IPS DF 6.9 (cell line): ENCODE measurements at places on chromosomes 1 and 21.

GRCh38 chr1:52907068-52907811, 14.3 kb downstream of the ECHDC2 start:
- H3K4me1 ChIP-seq = peaks cover 4% of the 10 kb centered on the region
- H3K27ac ChIP-seq = no peak overlapping the region
- no peak overlapping the region for H3K4me3 ChIP-seq

GRCh38 chr1:228734881-228735801, at the start of gene RHOU:
TSS of gene RHOU (plus strand) at chr1:228735479. CDS start at chr1:228735743, 264 bp downstream.
- H3K4me1 ChIP-seq = no peaks in the 10 kb centered on the region; the same call in 1 of the 2 replicates
- no peaks in the 10 kb centered on the region for H3K36me3 ChIP-seq
- no peak for DNase-seq

DNA sequence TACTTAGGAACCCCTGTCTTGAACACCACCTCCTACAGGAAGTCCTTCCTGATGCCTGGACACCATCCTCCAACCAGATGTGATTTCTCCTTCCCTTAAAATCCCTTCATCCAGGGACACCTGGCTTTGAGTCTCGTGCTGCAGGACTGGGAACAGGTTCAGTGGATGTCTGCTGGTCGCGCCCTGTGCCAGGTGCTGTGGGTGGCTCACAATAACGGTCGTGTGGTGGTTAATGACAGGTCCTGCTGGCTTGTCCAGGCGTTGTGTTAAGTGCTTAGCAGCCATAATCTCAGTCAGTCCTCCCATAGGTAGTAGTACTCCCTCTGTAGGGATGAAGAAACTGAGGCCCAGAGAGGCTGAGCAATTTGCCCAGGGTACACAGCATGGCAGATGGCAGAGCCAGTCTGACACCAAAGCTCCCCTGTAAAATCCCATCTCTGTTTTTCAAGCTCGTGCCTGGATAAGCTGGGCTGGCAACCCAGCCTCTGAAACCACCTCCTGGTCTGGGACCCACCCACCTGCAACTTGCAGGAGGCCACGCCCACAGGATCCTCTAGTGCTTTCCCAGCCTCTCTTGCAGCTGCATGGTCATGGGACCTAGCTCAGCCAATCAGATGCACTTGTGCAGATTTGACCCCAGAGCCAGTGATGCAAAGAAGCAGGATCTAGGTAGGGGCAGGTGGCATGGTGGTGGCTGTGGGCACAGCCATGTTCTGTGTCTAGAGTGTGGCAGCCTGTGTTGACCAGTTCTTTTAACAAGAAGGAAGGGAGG, 106.0 kb upstream of the IFFO2 start:
- no peak overlapping the region for H3K27ac ChIP-seq
- no peak overlapping the region for H3K4me3 ChIP-seq
- H3K36me3 ChIP-seq = no peaks in the 10 kb centered on the region
- no peaks in the 10 kb centered on the region for H3K27me3 ChIP-seq

DNA sequence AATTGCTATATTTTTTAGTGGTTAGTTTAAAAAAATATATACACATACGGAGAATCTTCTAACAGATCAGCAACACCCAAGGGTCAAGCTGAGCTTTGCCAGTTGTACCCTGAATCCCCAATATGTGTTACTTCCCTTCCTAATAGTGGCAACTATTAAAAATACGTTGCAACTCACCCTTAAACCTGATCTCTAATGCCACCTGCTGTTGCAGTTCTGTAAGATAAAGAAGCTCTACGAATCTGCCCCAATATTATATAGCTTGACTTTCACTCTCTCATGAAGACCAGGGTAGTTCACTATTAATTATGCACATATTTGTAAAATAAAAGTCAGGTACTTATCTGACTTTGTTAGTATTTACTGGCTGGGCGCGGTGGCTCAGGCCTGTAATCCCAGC, 58.4 kb downstream of the ASH1L start:
- no peaks in the 10 kb centered on the region for H3K36me3 ChIP-seq
- no peaks in the 10 kb centered on the region for H3K4me1 ChIP-seq
- no peak overlapping the region for H3K4me3 ChIP-seq
- DNase-seq = no peak
- no peak overlapping the region for H3K27ac ChIP-seq

DNA sequence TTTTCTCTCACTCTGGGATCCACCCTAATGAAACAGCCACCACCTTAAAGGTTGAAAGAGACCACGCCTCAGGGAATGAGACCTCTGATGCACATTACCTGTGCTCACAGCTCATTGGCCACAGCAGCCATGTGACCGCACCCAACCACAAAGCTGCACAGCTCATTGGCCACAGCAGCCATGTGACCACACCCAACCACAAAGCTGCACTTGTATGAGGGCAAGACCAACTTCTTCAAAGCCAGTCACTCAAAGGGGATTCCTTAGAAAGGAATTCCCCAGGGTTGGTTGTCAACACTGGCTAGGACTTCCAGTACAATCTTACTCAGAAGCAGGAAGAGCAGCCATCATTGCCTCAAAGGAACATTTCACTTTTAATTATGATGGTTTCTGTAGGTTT, 43.6 kb upstream of the PDE9A start:
- no peaks in the 10 kb centered on the region for H3K36me3 ChIP-seq
- DNase-seq = no peak
- no peak overlapping the region for H3K4me3 ChIP-seq

DNA sequence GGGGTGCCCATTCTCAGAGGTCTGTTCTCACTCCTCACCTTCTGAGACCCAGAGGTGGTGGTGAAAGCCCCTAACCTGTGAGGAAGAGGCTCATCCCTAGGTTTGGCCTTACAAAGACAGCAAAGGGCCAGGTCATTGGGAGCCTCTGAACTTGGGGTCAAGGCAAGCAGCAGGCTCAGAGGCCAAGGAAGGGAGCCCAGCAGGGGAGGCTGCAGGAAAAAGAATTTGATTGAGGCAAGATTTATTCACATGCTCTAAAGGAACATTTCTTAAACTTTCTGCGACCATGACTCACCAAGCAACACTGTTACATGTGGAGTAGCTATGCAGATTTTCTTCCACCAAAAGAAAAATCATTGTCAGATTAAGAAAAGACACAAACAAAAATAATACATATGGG, 132.5 kb upstream of the SYT6 start:
- no peak for DNase-seq
- H3K27ac ChIP-seq = no peak overlapping the region
- H3K27me3 ChIP-seq = no peaks in the 10 kb centered on the region
- no peaks in the 10 kb centered on the region for H3K4me1 ChIP-seq
- no peaks in the 10 kb centered on the region for H3K36me3 ChIP-seq

DNA sequence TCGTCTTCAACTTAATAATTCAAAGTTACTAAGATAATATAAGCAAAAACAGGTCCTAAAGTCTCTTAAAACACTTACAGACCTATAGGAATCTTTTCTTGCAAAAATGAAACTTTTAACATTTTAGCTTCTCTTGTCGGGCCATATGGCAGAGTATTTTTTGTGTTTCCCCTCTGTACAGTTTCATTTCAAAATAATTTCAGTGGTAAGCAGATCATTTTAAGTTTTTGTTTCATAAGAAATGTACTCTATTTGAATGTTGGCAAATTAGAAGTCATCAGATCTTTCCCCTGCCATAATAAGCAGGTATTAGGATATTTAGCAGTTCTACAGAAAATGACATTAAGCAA, 37.9 kb downstream of the RGL1 start:
- no peaks in the 10 kb centered on the region for H3K4me1 ChIP-seq
- H3K27ac ChIP-seq = no peak overlapping the region
- no peak for DNase-seq
- H3K36me3 ChIP-seq = no peaks in the 10 kb centered on the region
- H3K4me3 ChIP-seq = no peak overlapping the region
- H3K27me3 ChIP-seq = no peaks in the 10 kb centered on the region

DNA sequence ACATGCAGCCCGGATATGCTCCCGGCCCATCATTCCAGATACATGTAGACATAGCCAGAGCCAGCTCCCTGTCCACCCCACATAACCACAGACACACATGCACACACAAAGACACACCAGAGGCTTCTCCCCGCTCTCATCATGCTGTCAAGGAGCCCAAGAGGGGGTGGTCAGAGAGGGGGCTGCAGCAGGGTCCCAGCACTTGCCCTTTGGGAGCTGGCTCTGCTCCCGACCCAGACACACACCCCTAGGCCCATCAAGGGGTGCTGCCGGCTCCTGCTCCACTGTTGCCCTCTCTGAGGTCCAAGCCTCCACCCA, 2.6 kb downstream of the PTAFR start:
- H3K27me3 ChIP-seq = no peaks in the 10 kb centered on the region
- no peak overlapping the region for H3K27ac ChIP-seq
- no peaks in the 10 kb centered on the region for H3K4me1 ChIP-seq
- DNase-seq = no peak

DNA sequence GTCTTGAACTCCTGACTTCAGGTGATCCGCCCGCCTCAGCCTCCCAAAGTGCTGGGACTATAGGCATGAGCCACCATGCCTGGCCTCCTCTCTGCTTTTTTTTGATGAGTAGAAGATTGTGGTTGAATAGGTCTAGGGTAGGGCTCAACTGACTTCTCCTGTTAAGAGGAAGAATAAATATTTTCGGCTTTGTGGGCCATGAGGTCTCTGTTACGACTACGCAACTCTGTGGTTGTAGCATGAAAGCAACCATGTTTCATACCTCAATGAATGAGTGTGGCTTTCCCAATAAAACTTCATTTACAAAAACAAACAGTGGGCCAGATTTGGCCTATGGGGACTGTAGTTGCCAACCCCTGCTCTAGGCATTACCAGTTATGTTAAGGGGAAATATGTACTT, 67.8 kb downstream of the NID1 start:
- H3K27ac ChIP-seq = no peak overlapping the region
- H3K4me1 ChIP-seq = no peaks in the 10 kb centered on the region
- no peak for DNase-seq
- H3K4me3 ChIP-seq = no peak overlapping the region

DNA sequence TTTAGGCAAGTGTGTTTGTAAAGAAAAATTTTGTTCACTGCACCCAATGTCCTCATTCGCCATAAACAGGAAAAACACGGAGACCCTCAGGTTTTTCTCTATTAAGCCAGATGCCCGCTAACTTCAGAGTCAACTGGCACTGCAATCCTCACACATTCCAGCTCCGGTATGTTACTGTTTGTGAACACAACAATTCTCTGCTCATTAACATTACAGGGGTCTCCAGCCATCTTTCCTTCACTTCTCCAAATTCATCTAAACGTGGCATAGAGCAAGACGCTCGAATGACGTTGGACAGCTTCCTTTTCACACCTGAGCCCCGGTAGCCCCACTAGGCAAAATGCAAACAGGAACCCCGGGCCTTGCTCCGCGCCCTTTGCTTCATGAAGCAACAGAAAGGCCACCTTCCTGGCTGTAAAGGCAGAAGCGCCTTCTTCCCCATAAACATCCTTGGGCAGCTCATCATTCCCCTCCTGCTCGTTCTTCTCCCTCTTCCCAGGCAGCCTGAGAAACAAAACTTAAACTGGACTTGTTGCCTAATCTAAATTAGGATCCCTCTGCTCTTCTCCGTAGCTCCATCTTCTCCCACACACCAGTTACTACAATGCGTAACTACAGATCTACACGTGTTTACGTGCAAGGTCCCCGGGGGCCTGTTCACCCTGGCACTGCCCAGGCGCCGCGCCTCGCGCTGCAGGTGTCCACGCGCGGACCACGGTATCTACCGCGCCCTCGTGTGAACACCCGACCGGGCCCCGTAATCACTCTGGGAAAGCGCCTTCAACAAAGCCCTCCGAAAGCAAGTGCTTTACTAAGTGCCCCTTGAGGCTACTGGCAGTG, 1.2 kb downstream of the LBR start:
- peak overlapping the region; percentile 91; the same call in 1 of the 2 replicates for H3K4me3 ChIP-seq
- H3K27ac ChIP-seq = no peak overlapping the region
- no peaks in the 10 kb centered on the region; the same call in 1 of the 2 replicates for H3K36me3 ChIP-seq
- no peak for DNase-seq
- peaks cover 4% of the 10 kb centered on the region for H3K4me1 ChIP-seq

DNA sequence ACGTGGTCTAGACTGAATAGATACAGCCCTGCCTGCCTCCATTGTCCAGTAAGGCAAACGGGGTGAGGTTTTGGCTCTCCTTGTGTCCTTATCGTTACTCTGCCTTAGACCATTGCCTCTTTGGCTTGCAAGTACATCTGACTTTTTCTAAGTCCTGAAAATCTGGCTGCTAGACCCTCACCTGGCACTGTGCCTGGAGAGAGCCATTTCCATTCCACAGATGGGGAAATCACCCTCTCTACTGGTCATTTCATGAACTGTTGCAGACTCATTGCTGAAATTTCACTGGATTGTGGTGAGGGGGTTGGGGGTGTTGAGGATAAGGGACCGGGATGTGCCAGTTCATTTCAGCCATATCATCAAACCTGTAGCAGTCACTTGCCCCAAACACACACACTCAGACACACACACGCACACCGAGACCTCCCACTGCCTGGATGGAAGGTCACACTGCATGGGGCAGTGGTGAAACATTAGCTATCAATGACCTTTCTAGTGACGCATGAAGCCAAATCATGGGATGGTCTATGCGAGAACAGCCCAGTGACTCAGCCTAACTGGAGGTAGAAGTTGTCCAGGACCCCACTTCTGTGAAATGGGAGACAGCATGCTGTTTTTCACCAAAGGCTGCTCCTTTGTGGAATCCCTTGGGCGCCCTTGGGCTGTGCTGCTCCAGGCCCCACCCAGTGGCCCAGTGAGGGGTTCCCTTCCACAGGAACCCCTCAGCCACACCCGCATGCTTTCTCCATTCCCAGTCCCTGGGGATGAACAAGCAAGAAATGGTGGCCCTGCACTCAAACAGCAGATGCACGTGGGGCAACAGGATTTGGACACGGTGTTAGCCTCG, 34.9 kb upstream of the VASH2 start:
- peak overlapping the region; percentile 65 for H3K27ac ChIP-seq
- DNase-seq = no peak
- H3K36me3 ChIP-seq = no peaks in the 10 kb centered on the region
- H3K27me3 ChIP-seq = no peaks in the 10 kb centered on the region
- no peak overlapping the region for H3K4me3 ChIP-seq
- peaks cover 9% of the 10 kb centered on the region; the same call in 1 of the 2 replicates for H3K4me1 ChIP-seq

- H3K4me1 ChIP-seq = no peaks in the 10 kb centered on the region
- no peaks in the 10 kb centered on the region for H3K27me3 ChIP-seq
- no peak overlapping the region for H3K27ac ChIP-seq
- no peak for DNase-seq
- H3K4me3 ChIP-seq = no peak overlapping the region
These were observed 57.0 kb downstream of the PTP4A2 start for GRCh38 chr1:31880957-31881687.

GRCh38 chr1:11187931-11188330, 1.2 kb upstream of the ANGPTL7 start:
- no peak for DNase-seq
- no peaks in the 10 kb centered on the region for H3K27me3 ChIP-seq
- no peak overlapping the region for H3K27ac ChIP-seq
- peaks cover 3% of the 10 kb centered on the region; the same call in 1 of the 2 replicates for H3K36me3 ChIP-seq
- no peak overlapping the region for H3K4me3 ChIP-seq
- H3K4me1 ChIP-seq = no peaks in the 10 kb centered on the region

DNA sequence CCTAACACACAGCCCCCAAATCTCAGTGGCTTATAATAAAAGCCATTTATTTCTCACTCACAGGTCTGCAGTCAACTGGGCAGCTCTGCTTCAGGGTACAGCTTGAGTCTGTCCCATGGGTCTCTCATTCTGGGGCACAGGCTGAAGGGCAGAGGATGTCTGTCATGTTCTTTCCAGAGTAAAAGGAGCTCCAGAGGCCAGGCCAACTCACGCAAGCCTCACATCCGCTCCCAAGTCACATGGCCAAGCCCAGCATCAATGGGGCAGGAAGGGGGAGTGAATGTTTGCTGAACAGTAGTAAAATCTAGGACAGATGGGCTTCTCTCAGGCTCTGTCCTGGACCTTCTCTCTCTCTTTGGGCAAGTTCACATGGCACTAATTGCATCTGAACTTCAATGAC, 7.1 kb upstream of the SSBP3 start:
- peaks cover 4% of the 10 kb centered on the region for H3K4me1 ChIP-seq
- DNase-seq = no peak
- H3K36me3 ChIP-seq = no peaks in the 10 kb centered on the region
